ENCODE measurements at places on chromosomes 4 and X. TPM values are rescaled to one million over a fixed set of nuclear protein-coding genes. Genes with fewer than 3 reads are reported as not detected.

The ATP2B3 gene
- total RNA-seq: 0.10 TPM

The SYP gene
- 2.9 TPM for total RNA-seq

The TKTL2 gene
- not detected for total RNA-seq

The ARSJ gene
- 3.7 TPM for total RNA-seq

The MEPE gene
- not detected for total RNA-seq

The FGF5 gene
- total RNA-seq: 0.09 TPM

The CXorf49 gene
- not detected for total RNA-seq

The MAGEA11 gene
- not detected for total RNA-seq

The TMEM31 gene
- total RNA-seq: not detected

The CFAP99 gene
- total RNA-seq: 0.16 TPM

The PDGFRA gene
- total RNA-seq: 0.45 TPM

The ADH1A gene
- total RNA-seq: not detected

The ERVMER34-1 gene
- 0.71 TPM for total RNA-seq

The CLTRN gene
- 0.96 TPM for total RNA-seq

The SATL1 gene
- not detected for total RNA-seq

The CXorf38 gene
- 12.4 TPM for total RNA-seq

The TLR1 gene
- 0.22 TPM for total RNA-seq

The HPGDS gene
- not detected for total RNA-seq

The KLB gene
- total RNA-seq: 0.14 TPM

The PRKG2 gene
- 0.74 TPM for total RNA-seq

The RADX gene
- 0.06 TPM for total RNA-seq

The SHROOM2 gene
- total RNA-seq: 0.97 TPM

The MTMR8 gene
- total RNA-seq: 0.50 TPM

The SLITRK2 gene
- total RNA-seq: not detected

The SPP1 gene
- total RNA-seq: 160 TPM

The GUCY1A1 gene
- total RNA-seq: not detected

The CENPVL2 gene
- not detected for total RNA-seq

The TRIM61 gene
- not detected for total RNA-seq

The IQCM gene
- total RNA-seq: not detected

The FGFR3 gene
- 2.7 TPM for total RNA-seq

The NPY2R gene
- 0.02 TPM for total RNA-seq

The HDX gene
- 2.2 TPM for total RNA-seq

The PDHA2 gene
- not detected for total RNA-seq

The CFP gene
- 0.53 TPM for total RNA-seq

The CNKSR2 gene
- total RNA-seq: 1.6 TPM

The GYPA gene
- not detected for total RNA-seq

The SLITRK4 gene
- not detected for total RNA-seq

The COL25A1 gene
- not detected for total RNA-seq

The TRIM75 gene
- total RNA-seq: not detected

The C4orf50 gene
- not detected for total RNA-seq

The TCEAL7 gene
- total RNA-seq: not detected

The MAPK10 gene
- 0.49 TPM for total RNA-seq

The CPZ gene
- total RNA-seq: 0.30 TPM

The TXK gene
- 0.16 TPM for total RNA-seq

The VSIG1 gene
- total RNA-seq: 0.40 TPM

The FRG1 gene
- total RNA-seq: 42.2 TPM
